ENCODE measurements at places on chromosomes 16 and 17.

- DNase-seq, result no peak
Observed at GRCh38 chr17:9443811-9444210, 131.8 kb downstream of the STX8 start.

- no peak for DNase-seq
Observed at GRCh38 chr16:14063618-14064581, 7.2 kb upstream of the MRTFB start.

GRCh38 chr17:47989700-47990099, 18.8 kb downstream of the CDK5RAP3 start:
- no peak for DNase-seq

- DNase-seq, result no peak
Observed at GRCh38 chr16:51526621-51527020, 375.6 kb upstream of the SALL1 start.

- DNase-seq, result peak; percentile 31
Observed at GRCh38 chr16:24748242-24748641, 18.8 kb downstream of the TNRC6A start.

- no peak for DNase-seq
Observed at GRCh38 chr17:66448026-66448639, 145.7 kb downstream of the PRKCA start.

DNA sequence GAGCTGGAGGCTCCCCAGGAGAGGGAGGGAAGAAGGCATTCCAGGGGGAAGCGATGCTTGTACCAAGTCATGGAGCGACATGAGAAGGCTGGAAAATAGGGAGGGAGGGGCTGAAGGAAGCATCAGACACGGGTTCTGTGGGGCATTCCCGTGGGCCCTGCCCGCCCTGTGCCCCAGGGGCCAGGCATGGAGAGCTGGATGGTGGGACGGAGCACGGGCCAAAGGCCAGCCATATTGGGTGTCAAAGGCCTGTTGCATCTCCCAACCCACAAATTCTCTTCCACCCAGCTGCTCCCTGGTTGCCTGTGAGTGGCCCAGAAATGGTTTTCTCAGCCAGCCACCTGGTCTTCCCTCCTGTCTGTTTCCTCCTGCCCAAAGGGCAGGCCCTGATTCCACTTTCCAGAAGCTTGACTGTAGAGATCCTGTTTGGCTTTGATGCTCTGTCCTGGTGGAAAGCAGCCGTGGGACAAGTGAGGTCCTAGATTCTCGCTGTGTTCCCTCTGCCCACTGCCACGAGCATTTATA, 3.2 kb downstream of the CDR2L start:
- no peak for DNase-seq

DNA sequence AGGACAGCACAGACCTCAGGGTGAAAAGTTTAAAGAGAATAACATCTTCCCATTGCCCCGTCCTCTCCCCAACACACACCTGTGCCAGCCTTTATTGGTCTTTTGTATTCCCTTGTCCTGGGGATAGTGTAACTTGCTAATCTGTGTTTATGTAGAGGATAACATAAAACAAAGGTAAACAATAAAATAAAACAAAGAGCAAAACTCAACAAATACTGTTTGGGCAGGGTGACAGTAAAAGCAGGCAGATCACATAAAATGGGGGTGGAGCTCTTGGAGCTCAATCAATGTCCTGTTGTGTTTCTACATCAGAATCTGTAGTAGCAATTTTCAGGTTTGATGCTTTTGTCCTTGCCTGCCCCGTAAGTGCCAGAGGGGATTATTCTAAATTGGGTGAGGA, 1939.7 kb downstream of the TP53TG3F start:
- DNase-seq, result no peak

DNA sequence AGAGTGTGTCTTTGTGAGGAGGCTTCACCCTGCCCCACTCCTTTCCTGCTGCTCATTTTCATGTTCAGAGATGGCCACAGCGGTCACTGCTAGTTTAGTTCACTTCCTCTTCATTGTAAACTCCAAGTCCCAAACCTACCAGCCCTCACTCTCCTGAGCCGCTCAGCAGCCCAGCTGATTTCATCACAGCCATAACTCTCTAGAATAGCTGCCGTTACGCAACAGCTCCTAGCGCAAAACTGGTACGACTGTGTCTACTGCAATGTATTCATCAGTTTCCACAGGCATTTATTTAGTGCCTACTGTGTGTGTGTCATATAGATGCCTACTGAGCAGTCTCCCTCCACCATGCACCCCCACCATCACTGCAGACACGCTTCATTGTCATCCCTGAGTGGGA, 233.5 kb upstream of the RPL38 start:
- no peak for DNase-seq

DNA sequence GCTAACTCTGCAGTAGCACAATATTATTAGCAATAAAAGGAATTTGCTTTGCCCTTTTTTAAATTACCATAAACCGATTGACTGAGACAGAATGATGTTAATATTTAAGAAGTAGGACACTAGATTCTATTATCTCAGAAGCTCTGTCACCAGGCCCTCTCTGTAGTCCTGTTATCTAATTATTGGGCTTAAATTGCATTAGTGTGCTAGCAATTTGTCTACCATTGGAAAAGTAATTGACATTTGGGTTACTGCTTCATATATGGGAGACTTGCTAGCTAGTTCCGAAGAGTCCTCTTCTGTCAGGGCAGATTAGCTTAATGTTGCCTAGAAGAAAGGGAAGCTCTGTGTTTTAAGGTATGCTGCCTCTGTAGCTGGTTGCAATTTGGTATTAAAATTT, 1107.3 kb upstream of the EEF2KMT start:
- DNase-seq, result no peak

DNA sequence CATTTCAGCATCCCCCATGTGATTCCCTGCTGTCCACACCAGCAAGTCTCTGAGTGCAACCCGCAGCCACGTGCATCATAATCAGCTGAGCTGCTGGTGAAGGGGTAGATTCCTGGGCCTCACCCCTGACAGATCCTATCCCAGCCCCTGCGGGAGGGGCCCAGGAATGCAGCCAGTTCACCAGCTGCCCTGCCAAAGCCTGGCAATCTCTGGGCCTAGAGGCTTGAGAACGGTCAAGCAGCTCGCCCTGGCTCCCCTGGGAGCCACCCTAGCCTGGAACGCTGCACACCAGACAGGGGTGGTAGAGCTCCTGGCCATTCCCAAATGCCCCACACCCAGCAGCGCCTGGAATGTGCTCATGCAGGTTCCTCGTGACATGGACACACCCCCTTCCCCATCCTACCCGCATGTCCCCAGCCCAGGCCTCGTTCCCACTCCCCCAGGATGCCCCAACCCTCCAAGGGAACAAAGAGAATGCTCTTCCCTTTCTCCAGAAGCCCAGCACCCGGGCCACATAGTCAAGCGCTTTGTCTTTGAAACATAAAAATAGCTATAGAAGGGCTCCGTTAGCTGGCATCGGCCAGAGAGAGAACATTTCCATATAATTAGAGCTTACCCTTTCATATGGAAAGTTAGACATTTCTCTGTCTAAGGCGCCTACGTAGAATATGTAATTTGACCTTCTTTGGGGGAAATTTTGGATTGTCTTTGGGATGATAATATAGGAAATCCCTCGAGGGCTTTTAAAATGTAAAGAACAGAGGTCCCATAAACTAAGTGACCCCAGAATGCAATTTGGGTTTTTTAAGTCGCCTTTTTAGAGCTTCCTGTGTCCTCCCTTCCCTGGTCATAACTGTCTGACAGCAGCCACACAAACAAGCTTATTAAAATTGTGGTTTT, 3.4 kb downstream of the CEP295NL start:
- DNase-seq, result no peak

DNA sequence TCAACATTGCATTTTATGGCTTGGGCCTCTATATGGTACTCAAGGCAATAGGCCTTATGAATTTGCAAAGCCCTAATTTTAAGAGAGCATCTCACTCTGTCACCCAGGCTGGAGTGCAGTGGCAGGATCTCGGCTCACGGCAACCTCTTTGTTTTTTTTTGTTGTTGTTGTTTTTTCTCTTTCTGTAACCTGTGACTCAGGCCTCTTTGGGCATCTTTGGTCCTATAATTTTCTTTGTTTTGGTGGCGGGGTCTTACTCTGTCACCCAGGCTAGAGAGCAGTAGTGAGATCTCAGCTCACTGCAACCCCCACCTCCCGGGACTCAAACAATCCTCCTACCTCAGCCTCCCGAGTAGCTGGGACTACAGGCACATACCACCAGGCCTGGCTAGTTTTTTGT, 21.8 kb upstream of the HERPUD1 start:
- no peak for DNase-seq

DNA sequence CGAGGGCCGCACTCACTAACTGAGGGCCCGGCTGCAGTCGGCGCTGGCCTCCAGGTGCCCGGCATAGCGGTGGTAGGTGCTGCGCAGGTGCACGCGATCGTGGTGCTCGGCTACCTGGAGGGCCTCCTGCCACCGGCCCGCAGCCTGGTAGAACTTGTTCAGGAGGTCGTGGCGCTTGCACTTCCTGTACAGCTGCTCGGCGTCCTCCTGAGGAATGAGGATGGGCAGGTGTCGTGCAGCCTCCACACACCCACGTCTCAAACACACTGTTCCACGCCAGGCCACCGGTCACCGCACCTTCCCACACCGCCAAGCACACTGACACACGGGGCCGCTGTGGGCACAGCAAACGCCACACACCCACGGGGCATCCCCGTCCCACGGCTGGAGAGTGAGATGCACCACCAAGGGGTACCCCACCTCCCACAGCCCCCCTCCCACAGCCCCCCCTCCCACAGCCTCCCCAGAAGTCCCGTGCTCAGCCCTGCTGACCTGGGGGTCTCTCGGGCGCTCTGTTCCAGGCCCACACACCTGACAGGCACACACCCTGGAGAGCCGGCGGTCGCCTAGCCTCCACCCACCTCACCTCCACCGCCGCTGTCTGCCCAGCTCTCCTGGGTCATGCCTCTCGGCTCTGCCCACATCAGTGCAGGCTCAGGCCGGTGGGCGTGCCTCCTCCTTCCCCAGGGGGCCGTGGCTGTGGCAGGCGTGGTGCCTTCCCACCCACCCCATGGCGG, 7.4 kb upstream of the TMEM204 start:
- DNase-seq, result no peak

DNA sequence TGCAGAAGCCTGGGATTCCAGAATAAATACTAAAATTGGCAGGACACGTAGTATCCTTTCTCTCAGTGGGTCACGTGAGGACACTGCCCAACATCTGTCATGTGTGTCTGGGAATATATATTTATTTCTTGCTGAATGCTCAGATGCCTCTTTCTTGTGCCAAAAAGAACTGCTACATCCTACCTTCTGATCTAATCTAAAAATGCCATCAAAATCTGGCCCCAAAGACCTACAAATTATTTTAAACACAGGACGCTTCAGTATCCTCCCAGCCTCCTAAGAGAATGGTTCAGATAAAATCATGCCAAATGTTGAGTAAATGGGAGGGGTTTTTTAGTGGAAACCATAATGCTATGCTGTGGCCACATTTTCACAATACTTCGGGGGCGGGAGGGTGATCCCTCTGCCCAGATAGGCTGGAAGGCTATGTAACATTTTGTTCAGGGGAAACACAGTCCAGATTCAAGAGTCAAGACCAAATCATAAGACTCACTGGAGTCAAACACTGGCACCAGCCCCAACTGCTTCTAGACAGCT, 22.9 kb upstream of the CORO6 start:
- peak; percentile 73 for DNase-seq

Measured in NCI-H446 treated with DMSO at 0.1 percent for 48 hours (cell line).